ENCODE measurements at places on chromosomes 12 and 14.

DNA sequence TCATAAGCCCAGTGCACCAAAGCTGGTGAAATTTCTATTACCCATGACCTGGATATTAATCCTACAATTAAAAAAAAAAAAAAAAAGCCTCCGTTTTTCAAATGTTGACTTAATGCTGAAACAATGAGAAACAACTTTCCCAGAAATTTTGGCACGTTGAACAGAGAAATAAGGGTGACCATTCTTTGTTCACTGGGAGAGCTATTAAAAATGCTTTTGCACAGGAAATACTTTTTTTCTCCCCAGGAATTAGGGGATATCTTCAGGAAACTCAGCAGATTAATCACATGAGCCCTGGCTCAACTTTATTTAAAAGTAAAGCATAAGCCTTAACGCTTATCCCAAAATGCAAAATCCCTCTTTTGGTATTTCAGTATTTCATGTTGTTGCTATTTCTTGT, 54.8 kb upstream of the FLRT2 start:
- DNase-seq, result no peak

DNA sequence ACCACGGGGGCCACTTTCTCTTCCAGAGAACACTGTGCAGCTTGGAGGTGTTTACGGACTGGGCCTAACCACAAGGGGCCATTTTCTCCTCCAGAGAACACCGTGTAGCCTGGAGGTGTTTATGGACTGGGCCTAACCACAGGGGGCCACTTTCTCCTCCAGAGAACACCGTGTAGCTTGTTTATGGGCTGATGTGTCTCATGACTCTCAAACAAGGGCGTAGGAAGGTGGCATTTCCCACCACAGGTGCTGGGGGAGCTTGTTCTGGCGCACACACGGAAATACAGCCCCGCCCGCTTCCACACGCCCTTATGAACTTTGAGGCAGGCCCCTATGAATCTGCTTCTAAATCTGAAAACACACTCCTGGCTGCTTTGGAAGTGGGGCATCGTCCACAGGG, 174.6 kb upstream of the SFSWAP start:
- DNase-seq, result peak; percentile 12

GRCh38 chr14:64417055-64417770, 29.1 kb downstream of the MTHFD1 start:
- no peak for DNase-seq

DNA sequence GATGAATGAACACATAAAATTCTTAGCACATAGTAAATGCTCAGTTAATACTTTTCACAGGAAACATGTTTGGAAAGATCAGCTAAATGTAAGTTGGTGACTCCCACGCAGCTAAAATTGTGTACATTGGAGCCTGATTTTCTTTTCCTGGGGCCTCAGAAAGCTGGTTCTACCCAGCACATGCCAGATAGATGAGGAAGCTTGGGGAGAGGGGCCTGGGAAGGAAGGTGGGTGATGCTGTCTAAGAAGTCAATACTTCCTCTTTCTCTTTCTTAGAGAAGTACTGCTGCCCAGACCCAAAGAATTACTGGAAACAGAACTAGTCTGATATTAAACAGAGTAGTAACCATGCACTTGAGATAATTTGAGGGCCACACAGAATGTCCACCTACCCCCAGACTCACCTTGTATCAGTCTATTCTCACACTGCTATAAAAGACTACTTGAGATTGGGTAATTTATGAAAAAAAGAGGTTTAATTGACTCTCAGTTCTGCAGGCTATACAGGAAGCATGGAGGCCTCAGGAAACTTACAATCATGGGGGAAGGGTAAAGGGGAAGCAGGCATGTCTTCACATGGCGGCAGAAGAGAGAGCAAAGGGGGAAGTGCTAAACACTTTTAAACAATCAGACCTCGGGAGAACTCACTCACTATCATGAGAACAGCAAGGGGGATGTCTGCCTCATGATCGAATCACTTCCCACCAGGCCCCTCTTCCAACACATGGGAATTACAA, 123.3 kb upstream of the MED13L start:
- DNase-seq, result no peak

DNA sequence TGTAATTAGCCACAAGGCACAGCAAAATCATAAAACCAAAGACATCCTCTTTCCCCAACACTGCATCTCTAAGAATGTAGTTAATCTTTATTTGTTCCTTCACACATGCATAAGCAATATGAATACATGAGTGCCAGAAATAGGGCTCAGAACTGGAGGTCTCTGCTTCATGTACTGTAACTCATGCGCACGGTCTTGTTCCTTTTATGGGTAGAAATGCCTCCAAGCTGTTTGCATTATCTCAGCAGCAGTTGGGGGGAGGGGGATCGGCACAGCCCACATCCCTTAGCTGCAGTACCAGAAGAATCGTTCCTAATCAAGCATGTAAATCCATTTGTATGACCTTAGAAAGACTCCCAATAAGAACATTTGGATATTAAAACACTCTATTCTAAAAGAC, 20.0 kb downstream of the RHOJ start:
- no peak for DNase-seq

DNA sequence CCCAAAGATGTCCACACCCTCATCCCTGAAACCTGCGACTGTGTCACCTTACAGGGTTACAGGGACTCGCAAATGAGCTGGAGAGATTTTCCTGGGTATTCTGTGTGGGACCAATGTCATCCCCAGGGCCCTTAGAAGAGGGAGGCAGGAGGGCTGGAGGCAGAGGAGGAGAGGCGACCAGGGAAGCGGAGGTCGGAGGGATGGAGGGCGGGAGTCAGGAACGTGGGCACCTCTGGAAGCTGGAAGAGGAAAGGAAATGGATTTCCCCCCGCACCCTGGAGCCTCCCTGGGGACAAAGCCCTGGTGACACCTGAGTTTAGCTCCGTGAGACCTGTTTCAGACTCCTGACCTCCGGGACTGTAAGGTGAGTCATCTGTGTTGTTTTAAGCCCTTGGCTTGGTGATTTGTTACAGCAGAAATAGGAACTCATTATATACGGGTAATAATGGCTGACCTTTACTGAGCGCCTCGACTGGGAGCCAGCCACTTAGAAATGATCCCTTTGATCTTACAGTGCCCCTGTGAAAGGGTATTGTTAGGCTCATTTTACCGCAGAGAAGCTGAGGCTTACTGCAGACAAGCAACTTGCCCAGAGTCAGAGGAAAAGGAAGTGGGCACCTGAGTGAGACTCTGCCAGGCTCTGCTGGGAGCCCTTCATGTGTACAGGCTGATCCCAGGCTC, 29.3 kb upstream of the FZD10 start:
- no peak for DNase-seq

GRCh38 chr12:11812241-11812585, 162.7 kb downstream of the ETV6 start:
- no peak for DNase-seq

- DNase-seq, result no peak
Observed at GRCh38 chr14:100740196-100740825, 13.6 kb downstream of the DLK1 start.

DNA sequence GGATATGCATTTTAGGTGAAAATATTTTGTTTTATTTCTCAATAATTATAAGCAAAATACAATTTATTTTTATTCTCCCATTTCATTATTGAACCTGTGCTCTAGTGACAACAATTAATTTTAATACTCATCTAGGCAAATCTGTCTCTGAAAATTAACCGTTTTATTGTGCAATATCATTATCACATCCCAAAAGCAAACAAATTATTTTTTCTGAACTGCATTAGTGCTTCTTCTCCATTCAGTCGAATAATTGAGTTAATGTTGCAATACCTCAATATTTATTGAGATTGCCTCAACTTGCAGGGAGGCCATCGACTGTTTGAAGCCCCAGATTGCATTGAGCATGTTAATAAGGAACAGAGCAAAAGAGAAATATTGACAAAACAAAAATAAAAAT, 303.2 kb upstream of the LRFN5 start:
- no peak for DNase-seq

DNA sequence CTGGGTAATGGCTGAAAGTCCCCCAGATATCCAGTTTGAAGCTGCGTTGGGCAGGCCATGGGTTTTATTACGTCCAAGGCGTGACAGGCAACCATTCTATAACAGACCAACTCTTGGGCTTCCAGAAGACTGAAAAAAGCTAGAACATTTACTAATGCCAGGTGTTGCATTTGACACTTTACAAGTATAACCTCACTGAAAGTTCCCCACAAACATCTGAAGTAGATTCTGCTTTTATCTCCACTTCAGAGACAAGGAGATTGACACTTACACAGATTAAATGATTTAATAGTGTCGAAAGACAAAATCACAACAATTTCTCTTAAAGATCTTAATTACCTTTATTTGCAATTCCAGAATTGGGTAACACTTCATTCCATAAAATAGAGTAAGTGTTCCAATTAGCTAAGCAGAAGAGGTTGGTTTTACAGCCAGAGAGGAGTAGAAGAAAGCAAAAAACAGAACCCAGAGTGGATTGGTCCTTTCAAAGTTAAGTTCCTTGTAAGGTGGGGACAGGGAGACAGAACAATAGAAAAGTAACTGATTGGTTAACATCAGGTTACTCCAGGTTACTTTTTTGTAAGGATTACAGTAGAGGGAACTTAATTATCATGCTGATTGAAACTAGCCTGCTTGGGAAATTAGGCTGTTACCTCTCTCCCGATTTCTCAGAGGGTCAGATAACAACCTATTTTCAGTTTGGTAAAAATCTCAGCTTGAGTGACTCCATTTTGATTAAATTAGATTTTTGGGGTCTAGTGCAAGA, 11.3 kb downstream of the SOCS2 start:
- no peak for DNase-seq

GRCh38 chr12:21438643-21439042, 1.2 kb downstream of the PYROXD1 start:
- no peak for DNase-seq

GRCh38 chr12:126369487-126370463, 1304.5 kb downstream of the AACS start:
- no peak for DNase-seq

GRCh38 chr12:4221258-4221620, 52.3 kb upstream of the CCND2 start:
- DNase-seq, result no peak

DNA sequence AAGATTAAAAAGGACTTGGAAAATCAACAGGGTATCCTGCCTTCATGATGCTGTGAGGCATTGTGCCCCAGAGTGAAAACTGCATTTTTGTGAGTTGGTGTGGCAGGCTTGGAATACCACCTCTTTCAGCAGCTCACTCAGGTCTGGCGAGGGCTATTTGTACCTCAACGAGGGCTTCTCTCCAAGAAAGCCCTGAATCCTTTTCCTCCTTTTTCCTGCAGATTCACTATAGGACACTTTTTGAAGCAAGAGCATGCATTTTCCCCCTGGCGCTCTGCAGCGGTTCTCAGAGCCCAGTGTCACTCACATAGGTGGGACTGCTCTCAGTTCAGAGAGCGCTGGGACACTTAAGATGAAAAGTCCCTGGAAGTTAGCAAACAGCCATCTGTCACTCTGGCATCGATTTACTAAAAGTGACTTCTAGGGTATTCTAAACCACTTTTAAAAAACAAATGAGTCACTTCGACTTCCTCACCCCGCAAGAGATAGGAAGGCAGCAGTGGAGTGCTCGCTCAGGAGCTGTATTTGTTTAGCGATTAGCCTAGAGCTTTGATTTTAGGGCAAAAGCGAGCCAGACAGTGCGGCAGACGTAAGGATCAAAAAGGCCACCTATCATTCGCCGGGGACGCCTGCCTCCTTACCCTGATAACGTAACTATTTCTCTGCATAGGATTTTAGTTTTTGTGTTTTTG, 782 bp upstream of the LGR5 start:
- DNase-seq, result no peak

DNA sequence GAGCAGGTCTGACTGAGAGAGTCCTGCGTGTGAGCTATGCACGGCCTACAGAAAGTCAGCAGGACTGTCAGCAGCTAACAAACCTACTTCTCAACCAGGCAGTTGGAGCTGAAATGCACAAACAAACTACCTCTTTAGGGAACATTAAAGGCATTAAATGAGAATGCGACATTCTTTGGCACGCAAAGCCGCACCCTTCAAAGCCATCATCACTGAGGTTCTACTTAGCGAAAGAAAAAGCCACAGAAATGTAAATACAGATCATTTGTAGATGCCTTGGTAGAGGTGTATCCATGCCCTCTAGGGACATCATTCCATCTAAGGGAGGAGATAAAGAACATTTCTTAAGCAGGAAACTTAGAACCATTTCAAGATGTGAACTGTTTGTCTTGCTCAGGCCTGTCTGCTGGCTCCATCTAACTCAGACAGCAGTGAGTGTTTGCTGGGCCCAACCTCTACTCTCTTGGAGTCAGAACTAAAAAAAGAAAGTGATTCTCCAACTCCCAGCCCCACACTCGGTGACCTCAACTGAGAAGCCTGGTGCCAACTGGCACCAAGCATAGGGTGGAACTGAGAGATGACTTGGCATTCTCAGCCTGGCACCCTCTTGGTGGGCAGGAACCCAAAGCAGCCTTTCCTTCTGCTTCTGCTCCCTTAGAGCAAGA, 63.5 kb upstream of the MBIP start:
- DNase-seq, result no peak

DNA sequence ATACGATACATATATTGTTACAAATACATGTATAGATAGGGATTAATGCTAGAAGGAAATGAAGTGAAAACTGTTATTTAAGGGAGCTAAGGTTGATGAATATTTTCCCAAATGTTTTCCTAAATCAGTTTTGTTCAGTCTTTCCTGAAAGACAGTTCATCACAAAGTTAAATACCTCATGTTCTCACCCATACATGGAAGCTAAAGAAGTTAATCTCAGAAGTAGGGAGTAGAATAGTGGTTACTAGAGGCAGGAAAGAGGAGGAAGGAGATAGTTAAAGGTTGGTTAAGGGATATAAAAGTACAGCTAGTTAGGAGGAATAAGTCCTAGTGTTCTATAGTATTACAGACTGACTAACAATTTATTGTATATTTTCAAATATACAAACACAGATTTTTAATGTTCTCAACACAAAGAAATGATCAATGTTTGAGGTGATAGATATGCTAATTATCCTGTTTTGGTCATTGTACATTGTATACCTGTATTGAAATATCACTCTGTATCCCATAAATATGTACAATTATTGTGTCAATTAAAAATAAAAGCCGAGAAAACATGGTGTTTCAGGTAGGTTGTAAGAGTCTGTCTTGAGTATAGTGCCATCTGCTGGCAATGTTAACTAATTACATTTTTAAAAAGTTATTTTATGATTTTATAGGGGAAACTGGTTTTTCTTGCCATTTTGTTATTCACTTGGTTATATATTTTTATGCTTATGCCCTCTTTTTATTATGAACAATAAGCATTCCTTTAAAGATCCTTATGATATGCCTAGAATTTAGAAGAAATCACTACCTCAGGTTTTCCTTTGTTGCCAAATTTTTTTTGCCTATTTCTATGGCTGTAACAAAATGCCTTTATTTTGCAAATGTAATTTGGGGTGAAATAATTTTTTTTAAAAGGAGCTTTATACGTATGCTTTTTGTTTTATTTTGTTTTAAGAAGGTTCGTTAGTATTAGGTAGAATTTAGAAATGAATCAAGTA, 26.9 kb downstream of the ZDHHC17 start:
- no peak for DNase-seq

Measured in activated CD4-positive, alpha-beta T cell treated with anti-CD3 and anti-CD28 coated beads, Interleukin-2, amount 50 U/mL, for 24 hours (primary cell).